ENCODE measurements at places on chromosomes 13 and 19.
A peak's percentile ranks its signal among the peaks of the same experiment; 100 is the strongest.

DNA sequence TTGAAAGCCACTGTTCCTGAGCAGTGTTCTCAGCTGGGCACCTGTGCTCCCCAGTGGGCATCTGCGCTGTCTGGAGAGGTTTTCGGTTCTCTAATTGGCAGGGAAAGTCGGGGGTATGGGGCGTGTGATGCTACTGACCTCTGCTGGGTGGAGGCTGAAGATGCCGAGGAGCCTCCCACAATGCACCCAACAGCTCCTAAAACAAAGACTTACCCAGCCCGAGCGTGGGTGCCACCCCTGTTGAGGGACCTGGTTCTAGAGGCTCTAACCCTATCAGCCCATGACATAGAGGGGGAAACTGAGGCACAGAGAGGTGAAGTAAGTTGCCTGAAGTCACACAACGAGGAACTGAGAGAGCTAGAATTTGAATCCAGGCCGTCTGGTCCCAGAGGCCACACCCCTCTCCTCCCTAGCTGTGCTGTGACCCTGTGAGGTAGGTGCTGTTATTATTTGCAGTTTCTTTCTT is 2.3 kb downstream of the SPACA4 start:
- DNase-seq, result peak; percentile 66

GRCh38 chr13:101977475-101977874 is 424.4 kb downstream of the FGF14 start:
- DNase-seq, result no peak

- no peak for DNase-seq
Measured at GRCh38 chr19:58387338-58388174, 487 bp downstream of the RPS5 start.

DNA sequence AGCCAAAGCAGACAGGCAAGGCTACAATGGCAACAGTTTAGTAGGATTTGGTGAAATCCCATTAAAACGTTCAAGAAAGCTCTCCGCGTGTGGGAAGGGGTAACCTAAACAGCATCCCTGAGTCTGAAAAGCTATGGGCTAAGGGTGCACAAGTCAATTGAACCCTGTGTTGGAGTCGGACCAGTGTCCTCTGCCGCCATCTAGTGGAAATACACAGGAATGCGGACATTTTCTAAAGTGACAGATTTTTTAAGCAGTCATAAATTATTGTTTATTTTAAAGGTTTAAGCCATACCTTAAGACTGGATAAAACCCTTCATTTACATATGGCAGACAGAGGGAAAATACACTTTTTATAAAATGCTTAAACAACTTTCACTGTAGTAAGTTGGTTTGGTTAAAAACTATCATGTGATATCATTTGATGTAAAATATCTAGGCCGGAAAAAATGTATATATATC is 26.5 kb upstream of the LSM14A start:
- DNase-seq, result peak; percentile 47

DNA sequence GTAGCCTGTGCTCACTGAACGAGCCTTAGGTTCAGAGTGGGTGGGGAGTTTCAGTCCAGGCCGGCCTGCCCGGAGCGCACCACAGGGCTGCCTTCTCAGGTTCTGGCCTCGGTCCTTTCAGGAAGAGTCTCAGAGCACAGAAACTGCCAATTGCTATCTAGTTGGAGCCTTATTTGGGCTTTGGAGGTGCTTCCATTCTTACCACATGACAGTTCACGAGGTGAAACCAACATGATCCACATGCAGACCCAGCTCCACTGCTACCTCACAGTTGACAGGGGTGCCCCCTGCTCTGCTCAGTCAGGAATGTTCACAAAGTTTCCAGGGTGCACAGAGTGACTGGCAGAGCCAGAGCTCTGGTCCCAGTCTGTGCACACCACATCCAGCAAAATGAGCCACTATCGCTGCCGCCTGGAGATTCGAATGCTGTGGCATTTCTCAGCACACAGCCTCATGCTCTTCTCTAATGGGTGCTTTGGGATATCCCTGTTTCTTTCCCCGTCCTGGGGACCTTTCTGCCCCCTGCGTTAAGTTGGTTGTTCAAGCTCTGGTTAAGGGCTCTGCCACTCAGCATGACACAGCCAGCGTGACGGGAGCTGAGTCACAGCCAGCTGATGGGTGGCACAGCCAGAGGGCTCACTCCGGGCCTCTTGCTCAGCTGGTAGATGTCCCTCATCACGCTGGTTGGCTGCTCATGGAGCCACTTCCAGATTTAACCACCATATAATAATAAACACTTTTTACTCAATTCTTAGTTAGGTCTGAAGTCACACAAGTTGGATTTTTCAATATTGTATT is 7.5 kb upstream of the SACS start:
- no peak for DNase-seq

DNA sequence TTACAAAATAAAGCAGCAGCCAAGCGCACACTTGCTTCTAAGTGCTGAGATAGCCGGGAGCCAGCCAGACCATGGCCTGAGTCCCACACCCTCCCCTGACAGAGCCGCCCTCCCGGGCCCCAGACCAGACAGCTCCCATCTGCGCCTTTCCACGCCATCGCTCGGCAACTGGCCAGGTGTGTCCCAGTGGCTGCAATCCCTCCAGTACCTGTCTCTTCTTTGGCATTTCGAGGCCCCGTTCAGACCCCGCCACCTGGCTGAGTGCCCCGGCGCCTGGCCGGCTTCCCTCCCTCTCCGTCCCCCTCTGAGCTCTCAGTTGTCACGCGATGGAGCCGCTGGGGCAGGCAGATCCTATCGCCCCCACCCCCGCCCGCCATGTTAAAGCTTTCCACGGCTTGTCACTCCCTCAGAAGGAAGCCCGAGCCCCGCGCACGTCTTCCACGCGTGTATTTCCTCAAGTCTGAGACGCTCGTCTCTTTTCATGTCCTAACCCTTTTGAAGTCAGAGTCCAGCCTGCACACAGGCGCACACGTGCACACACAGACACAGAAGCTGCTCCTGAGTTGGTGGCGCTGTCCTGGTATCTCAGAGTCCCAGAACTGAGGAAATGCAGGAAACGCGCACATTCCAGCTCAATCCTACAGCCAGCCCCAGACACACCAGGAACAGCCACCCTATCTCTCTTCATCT is 7.9 kb downstream of the MLLT1 start:
- DNase-seq, result peak; percentile 46

DNA sequence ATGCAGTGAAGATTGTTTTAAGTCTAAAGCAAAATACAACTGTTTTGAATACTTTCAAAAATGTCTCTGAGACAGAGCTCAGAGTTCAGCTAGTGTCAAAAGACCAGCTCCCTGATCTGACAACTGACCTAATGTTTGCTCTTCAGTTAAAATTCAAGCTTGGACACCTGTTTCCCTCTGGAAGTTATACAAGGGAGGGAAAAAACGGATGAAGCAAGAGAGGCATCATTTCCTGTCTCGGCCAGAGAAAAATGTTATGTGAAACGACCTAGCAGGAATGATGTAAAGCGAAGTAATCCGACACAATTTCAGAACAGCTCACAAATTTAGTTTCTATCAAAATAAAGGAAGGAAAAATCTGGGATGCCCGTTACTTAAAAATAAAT is 59.4 kb downstream of the ZAR1L start:
- DNase-seq, result no peak

- no peak for DNase-seq
Measured at GRCh38 chr19:32779082-32779481, 59.5 kb downstream of the TDRD12 start.

GRCh38 chr19:5042556-5042955 is 73.6 kb downstream of the KDM4B start:
- DNase-seq, result no peak

- DNase-seq, result no peak
Measured at GRCh38 chr13:25946321-25946720, 105.5 kb downstream of the SHISA2 start.

- no peak for DNase-seq
Measured at GRCh38 chr13:80873589-80873988, 532.7 kb upstream of the SPRY2 start.

DNA sequence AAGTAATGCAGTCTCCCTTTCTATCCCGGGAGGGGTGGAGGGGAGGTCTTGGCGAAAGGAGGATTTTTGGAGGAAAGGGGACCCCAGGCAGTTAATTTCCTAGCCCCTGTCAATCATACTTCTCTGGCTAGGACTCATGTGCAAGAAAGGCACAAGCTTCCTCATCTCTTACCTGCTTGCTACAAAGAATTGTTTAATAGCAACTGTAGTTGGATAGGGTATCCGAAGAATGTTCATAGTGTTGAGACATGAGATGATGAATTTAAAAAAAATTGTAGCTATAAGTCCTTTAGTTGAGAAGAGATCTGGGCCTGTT is 525 bp downstream of the BORA start:
- no peak for DNase-seq

DNA sequence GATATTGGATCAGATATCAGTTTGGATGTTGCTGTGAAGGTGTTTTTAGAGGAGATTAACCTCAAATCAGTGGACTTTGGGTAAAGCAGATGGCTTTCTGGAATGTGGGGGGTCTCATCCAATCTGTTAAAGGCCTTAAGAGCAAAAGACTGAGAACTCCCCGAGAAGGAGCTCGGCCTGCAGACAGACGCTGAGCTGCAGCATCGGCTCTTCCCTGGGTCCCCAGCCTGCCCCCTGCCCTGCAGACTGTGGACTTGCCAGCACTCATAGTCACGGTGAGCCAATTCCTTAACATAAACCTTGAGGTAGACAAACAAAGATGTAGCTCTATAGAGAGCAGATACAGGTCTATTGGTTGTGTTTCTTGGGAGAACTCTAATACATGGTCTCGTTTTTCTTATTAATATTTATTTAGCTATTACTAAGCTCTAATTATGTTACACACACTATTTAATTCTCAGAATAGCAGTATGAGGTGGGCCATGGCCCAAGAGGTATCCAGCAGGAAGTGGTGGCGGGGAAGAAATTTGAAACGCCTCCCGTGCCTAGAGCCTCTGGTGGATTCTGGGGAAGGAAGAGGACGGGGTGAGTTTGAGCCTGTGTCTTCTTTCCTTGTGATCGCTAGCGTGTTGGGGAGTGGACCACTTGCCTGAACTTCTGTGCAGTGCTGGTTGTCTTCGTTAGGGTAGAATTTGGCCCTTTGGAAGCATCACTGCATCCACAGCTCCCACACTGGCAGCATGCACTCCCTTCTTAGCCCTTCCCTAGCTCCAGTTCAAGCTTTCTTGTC is 305.3 kb downstream of the TEX29 start:
- no peak for DNase-seq

- DNase-seq, result no peak
Measured at GRCh38 chr13:43191546-43191945, 168.2 kb downstream of the DNAJC15 start.

- no peak for DNase-seq
Measured at GRCh38 chr13:52906122-52906903, 57.9 kb upstream of the PCDH8 start.

- DNase-seq, result no peak
Measured at GRCh38 chr19:42074513-42075363, 1.2 kb upstream of the ZNF574 start.

Measured in WERI-Rb-1 (cell line).